ENCODE measurements at places on chromosomes 2 and 18.

DNA sequence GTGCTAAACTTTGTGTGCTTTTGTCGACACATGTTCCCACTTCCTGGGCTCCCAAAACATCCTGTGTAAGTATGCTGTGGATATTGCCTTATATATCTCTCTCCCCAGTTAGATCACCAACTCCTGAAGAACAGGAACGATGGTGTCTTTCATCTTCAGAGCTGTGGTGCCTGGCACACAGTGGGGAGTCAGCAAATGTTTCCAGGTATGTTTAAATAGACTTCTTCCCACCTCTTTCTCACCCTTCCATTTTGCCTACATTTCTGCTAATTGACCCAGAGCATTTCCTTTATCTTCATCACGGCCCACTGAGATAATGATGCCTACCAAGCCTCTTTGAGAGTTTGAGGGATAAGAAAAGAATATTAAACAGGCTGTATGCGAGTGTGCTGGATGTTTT lies 60.7 kb downstream of the RND3 start:
- DNase-seq, result no peak

GRCh38 chr18:49904871-49905555 lies 91.7 kb upstream of the ACAA2 start:
- DNase-seq, result no peak

GRCh38 chr2:67671464-67672450 lies 274.6 kb downstream of the ETAA1 start:
- DNase-seq, result no peak

- DNase-seq, result no peak
These were observed 668.9 kb upstream of the CHAC2 start for GRCh38 chr2:53098696-53099078.

DNA sequence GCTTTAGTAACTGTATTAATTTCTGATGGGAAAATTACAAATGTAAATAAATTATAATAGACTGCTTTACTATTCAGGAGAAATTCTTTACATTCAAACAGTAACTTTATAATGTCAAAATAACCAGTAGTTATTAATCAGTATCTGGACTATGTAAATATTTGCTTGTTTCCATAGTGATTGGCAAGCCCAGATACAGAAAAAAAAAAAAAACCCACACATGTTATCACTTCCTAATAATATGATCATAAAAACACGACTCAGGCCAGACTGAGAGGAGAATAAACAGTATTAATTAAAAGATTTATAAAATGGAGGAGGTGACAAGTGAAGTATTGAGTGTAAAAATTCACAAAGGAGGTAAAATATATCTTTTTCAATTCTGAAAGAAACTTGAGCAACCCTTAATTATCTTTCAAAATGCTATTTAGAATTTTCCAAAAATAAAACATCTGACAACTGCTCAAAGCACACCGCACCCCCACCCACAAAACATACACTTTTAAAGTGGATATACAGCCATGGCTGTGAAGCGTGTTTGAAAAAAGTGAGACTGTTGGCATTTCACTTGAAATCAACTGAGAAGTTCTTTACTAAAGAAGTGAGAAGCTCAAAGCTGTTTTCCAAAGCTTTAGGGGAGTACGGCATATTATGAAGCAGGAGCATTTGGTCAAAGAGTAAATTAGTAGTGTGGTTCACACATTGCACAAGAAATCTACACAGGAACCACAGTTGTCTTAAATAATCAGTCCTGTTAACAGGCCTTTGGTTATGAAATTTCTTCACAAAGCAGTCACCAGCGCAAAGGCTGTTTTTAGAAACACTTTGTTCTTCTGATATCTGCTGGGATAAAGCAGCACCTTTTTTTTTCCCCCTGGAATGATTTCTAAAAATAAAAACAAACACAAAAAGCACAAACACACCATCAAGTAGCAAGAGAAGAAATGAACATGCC lies 475.8 kb downstream of the TXNL1 start:
- no peak for DNase-seq

- DNase-seq, result no peak
These were observed 52.8 kb upstream of the PMAIP1 start for GRCh38 chr18:59846814-59847490.

- no peak for DNase-seq
These were observed 311.9 kb downstream of the GBX2 start for GRCh38 chr2:235856151-235856854.

DNA sequence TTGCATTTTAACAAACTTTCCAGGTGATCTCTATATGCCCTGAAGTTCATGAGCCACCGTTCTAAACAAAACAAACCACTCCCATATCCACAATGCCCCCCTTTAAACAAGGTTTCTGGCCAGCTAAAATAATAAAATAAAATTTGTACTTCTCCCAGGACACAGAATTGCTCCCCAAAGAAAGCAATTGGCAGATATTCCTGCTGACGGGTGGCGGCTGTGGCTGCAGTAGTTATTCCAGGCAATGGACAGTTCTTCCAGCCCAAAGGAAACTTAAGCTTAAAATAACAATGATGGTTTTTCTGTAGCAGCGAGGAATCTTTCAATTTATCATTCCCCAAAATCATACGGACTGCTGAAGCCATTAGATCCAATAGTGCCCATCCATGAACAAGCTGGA lies 260.5 kb upstream of the ZNF521 start:
- DNase-seq, result no peak

GRCh38 chr2:197191940-197192322 lies 118.6 kb downstream of the ANKRD44 start:
- DNase-seq, result no peak

GRCh38 chr2:215507136-215507535 lies 71.3 kb upstream of the FN1 start:
- DNase-seq, result no peak

DNA sequence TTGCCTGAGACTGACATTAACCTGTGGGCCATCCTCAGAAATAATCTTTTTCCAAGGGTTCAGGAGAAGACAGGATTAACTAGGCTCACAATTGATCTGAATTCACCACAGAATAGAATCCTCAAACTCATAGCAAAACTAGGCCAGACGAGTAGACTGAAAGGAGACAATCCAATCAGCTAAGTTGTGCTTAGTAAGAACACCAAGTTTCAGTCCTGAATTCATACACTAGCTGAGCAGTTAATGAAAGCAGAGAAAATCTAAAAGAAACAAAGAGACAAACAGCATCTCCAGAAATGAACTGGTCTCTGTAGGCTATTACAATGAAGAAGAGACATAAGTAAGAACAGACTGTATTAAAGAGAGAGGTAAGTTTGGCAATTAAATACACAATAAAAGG lies 89.5 kb downstream of the GORASP2 start:
- no peak for DNase-seq

GRCh38 chr18:55547705-55548056 lies 40.3 kb downstream of the TCF4 start:
- no peak for DNase-seq

- no peak for DNase-seq
These were observed 102.9 kb downstream of the KLHL29 start for GRCh38 chr2:23487735-23488492.

DNA sequence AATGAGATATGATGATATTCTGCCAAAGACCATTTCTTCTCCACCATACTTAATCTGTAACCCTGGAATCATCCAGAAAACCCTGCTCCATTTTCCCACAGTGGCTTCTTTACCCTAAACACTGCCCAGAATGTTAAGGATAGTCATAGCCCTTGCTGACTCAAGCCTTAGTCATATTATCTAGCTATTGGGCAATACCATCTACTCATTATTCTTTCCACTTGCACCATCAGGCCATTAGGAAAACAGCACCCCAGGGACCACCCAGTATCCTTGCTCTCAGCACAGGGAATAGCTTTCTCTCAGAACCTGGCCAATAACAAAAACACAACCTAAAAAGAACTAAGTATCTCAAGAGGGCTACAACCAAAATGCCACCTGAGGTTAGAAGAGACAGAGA lies 445.7 kb upstream of the SLC14A2 start:
- no peak for DNase-seq

GRCh38 chr18:1036926-1037325 lies 132.3 kb downstream of the ADCYAP1 start:
- DNase-seq, result no peak

GRCh38 chr2:174682007-174682577 lies 82.2 kb downstream of the CHRNA1 start:
- peak; percentile 21 for DNase-seq

- DNase-seq, result no peak
These were observed 102.5 kb downstream of the BARD1 start for GRCh38 chr2:214706986-214707385.

DNA sequence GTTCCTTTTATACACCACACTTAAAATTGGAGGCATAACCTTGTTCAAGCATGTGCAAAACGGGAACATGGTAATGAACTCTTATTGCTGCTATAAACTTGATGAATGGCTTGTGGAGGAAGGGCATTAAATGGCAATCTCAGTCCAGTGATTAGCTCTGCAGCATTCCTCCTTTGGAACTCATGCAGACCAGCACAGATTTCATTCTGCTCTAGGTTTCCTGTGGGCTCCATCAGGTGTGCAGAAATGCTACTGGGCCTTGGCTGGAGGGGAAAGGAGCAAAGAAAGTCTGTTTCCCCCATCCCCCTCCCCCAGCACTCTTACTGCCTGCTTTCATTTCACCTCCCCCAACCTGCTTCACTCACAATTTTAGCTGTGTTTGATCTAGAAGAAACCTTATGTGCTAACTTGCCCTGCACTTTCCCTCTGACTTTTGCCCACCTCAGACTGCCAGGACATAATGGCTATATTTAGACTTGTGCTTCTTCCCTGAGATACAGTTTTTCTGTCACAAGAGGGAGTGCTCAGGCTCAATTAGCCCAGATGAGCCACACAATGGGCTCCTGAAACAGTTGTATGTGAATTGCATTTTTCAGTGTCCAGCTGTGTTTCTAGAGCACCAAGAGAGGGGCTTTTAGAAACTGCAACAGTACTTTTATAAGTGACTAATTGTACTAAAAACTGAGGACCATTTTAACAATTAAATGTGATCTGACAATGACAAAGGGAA lies 109.8 kb downstream of the FSHR start:
- no peak for DNase-seq

- DNase-seq, result no peak
These were observed 2.9 kb downstream of the ACKR3 start for GRCh38 chr2:236572482-236572881.

- DNase-seq, result no peak
These were observed 178.4 kb upstream of the EPAS1 start for GRCh38 chr2:46118656-46119371.

DNA sequence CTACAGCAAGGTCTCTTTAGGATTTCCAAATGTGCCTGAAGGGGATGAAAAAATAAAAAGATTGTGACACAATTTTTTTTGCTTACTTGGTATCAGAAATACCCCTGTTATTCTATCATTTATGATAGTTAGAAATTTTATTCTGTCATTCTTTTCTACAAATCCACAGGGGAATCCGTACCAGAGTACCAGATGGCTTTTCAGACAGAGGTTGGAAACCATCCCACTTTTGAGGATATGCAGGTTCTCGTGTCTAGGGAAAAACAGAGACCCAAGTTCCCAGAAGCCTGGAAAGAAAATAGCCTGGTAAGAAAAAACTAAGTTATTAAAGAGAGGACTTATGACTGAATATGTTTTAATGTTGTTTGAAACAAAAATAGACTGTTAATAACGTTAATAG lies 92.6 kb upstream of the FAM117B start:
- no peak for DNase-seq

DNA sequence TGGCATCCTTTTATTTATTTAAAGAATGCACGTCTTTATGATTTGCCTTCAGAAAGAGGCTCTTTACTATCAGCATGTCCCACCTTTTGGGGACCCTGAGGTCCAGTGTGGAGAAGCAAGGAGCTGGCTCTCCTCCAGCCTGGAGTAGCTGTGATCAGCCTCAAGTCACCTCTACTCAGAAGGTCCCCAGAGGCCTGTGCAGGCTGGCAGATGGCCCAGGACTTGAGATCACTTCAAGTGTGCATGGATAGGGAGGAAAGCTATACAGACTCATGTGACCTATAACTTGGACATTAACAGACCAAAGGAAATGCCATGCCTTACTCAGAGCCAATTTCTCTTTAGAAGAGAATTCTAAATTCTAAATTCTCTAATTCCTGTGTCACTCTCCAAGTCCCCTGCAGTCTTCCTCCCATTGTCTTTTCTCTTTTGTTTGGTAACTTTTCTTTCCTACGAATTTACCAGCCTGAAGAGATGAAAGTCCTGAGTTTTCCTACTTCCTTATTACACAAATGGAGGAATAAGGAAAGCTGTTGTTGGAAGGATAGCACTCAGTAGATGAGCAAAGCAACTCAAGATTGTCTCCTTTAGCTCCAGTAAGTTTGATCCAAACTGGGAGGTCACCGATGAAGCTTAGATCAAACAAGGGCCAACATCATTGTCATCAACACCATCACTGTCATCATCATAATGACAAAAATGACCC lies 163.9 kb downstream of the GFPT1 start:
- DNase-seq, result no peak

GRCh38 chr2:86787736-86788135 lies 3.0 kb downstream of the CD8A start:
- no peak for DNase-seq

- no peak for DNase-seq
These were observed 428.7 kb upstream of the ACVR2A start for GRCh38 chr2:147416099-147416498.

DNA sequence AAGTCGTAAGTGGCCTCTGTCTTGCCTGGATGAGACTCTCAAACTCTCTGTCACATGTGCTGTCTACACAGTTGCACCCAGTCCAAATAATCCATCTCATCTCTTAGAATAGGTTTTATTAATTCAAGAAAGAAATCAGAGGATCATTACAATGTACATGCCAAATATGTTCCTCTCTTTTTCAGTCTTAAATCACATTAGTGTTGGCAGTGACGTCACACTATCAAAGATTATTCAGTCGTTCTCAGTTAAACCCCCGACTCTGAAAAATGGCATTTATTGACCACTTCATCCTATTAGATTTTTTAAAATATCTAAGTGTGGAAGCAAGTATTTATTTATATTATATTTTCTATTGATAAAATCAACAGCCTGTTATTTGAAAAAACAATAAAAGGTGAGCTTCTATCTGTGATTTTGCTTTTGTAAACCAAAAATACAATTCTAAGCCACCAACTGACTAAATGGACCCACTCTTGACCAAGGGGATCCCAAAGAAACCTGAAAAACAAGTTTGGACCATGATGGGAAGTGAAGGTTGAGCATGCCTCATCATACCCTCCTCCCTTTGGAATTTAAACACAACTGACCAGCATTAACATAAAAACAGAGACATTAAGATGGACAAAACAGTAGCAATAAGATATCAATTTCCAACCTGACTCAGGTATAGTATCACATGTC lies 1894.4 kb upstream of the LRRTM1 start:
- no peak for DNase-seq

- no peak for DNase-seq
These were observed 97.7 kb upstream of the SIX3 start for GRCh38 chr2:44843641-44844310.

Data from stimulated activated CD8-positive, alpha-beta memory T cell treated with anti-CD3 and anti-CD28 coated beads, Interleukin-15, amount 100 ng/mL, for 4 hours (primary cell).